ENCODE measurements at places on chromosomes 11 and 22.

DNA sequence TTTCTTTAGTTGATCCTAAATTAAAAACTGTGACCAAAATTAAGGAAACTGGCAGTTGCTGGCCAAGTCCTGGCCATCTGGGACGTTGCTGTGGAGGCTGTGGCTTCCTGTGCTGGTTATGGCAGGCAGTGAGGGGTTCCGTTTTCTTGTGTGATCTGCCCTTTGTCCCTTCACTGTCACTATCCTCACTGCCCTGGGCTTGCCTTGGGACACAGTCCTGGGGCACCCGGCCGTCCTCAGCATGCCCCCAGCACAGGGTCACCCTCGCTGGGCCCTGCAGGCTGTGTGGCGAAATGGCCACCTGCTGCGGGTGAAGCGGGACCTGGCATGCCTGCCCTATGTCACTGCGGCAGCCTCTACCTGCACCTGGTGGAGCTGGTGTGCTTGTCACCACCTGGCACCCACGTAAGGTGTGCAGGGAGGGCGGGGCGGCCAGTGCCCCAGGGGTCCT, 52.5 kb upstream of the SLC22A12 start:
- DNase-seq: no peak

DNA sequence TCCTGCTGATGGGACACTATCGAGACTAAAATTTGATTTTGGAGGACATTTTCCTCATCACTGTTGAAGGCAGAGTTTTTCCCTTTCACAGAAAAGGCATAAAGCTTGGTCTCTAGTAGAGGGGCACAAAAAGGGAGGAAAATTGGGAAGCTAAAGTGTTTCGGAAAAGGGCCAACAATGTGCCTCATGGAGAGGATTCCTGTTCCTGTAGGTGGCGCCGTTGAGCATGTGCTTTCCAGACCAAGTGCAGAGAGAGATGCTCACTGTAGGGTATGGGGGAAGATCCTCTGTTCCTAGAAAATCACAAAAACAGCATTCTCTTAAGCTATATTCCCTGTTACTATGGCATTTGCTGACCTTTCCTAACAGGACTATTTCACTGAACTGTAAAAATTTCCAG, 18.4 kb upstream of the OR4C5 start:
- DNase-seq: peak; percentile 26

GRCh38 chr11:10492084-10492483, 37.0 kb downstream of the AMPD3 start:
- no peak for DNase-seq

DNA sequence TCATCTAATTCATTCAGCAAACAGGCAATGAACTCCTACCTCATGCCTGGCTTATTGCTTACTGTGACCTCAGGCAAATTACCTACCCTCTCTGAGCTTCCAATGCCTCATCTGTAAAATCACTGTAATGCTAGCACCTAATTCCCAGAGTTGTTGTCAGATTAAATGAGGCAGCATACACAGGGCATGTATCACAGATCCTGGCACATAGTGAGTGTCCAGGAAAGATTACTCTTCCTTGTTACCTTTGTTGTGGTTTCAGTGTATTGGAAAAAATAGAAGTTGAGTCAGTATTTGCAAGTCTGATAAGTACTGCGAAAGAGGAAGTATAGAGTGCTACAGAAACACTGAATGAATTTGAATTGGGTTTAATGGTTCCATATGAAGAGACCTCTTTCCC, 26.4 kb upstream of the LRRC55 start:
- DNase-seq: no peak

- DNase-seq: no peak
These were observed 44.0 kb downstream of the LIF start for GRCh38 chr22:30202531-30203006.

DNA sequence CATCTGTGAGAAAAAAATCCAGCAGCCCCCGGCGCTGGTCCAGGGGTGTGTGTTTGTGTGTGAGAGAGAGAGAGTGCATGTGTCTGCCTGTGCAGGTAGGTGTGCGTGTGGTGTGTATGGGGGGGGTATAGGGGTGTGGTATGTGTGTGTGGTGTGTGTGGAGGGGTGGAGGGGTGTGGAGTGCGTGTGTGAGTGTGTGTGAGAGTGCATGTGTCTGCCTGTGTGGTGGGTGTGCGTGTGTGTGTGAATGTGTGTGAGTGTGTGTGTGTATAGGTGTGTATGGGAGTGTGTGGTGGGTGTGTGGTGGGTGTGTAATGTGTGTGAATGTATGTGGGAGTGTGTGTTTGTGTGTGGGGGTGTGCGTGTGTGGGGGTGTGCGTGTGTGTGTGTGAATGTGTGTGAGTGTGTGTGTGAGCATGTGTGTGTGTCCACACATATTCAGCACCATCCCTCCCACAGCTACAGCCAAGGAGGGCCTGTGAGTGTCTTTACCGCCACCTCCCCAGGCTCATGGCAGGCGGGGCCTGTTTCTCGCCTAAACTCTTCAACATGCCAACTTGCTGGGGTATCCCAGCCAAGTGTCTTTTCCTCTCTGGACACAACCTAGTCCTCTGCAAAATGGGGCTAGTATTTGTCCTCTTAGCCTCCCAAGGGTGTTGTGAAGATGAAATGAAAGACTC, 11.9 kb downstream of the LMO1 start:
- DNase-seq: no peak

- no peak for DNase-seq
These were observed 157.5 kb downstream of the KIRREL3 start for GRCh38 chr11:126843096-126843495.

DNA sequence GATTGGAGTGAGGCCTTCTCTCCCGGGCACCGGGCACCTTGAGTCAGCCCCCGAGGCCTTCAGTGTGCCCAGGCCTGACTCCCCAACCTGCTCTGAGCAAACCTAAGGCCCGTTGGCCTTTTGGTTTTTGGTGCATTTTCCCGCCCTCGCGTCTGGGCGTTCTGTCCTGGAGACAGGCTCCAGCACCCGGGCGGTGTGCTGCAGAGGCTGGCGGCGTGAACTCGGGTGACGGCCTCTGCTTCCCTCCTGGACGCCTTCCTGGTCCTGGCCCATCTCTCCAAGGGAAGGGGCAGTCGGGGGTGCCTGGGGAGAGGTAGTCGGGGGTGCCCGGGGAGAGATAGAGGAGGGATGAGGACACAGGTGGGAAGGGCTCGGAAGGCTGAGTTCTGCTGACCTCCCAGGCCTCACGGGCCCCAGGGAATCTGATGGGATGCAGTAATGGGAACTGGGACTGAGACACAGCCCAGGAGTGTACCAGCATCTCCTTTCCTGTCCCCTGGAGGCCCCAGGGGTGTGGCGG, 1326.4 kb downstream of the BRD1 start:
- no peak for DNase-seq

GRCh38 chr22:38348751-38349496, 31.7 kb upstream of the CSNK1E start:
- no peak for DNase-seq

GRCh38 chr11:1271406-1271805, 38.0 kb downstream of the TOLLIP start:
- DNase-seq: no peak

- DNase-seq: no peak
These were observed 42.2 kb downstream of the DRG1 start for GRCh38 chr22:31441652-31442051.

DNA sequence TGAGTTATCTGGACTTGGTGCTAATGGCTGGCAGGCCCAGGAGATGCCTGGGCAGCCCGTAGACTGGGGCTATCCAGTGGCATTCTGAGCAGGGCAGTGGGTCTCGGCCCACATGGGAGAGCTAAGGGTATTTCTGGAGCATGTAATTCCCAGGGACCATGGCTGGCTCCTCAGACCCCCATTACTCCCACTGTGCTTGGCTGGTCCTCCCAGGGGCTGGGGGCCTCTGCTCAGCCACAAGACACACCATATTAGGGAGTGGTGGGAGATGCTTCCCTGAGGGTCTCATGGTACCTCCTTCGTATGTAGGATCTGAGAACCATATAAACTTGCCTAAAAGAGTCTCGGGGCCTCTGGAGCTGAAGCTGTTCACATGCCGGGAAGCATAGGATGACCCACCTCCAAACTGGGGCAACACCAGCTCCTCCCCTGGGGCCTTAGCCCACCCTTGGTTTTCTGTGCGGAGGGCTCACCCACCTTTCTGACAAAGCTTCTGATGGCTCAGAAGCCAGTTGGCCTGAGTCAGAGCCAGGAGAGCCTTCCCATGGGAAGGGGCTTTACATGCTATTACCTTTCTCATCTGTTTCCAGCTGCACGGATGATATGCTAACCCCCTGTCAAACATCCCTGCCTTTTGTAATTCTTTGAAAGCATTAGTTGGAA, 9.5 kb upstream of the FTH1 start:
- no peak for DNase-seq

- DNase-seq: peak; percentile 15
These were observed 22.9 kb downstream of the STX3 start for GRCh38 chr11:59778122-59778521.

DNA sequence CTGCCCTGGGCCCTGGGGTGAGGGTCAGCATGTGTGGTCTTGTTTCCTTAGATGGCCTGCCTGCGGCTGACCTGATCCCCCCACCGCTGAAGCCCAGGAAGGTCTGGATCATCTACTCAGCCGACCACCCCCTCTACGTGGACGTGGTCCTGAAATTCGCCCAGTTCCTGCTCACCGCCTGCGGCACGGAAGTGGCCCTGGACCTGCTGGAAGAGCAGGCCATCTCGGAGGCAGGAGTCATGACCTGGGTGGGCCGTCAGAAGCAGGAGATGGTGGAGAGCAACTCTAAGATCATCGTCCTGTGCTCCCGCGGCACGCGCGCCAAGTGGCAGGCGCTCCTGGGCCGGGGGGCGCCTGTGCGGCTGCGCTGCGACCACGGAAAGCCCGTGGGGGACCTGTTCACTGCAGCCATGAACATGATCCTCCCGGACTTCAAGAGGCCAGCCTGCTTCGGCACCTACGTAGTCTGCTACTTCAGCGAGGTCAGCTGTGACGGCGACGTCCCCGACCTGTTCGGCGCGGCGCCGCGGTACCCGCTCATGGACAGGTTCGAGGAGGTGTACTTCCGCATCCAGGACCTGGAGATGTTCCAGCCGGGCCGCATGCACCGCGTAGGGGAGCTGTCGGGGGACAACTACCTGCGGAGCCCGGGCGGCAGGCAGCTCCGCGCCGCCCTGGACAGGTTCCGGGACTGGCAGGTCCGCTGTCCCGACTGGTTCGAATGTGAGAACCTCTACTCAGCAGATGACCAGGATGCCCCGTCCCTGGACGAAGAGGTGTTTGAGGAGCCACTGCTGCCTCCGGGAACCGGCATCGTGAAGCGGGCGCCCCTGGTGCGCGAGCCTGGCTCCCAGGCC, 12.7 kb downstream of the TMEM121B start:
- no peak for DNase-seq

DNA sequence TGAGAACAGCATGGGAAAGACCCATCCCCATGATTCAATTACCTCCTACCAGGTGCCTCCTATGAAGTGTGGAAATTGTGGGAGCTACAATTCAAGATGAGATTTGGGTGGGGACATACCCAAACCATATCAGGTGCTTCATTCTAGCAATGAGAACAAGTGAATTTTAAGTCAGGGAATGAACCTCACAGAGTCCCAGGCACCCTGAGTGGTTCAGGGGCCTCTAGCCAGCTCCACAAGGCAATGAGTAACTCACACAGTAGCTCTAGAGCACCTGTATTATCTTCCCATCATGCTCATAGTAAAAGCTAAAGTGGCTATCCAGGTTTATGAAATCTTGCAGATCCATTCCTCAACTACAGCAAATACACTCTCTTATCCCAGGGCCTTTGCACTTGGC, 13.1 kb upstream of the ACCSL start:
- DNase-seq: no peak

DNA sequence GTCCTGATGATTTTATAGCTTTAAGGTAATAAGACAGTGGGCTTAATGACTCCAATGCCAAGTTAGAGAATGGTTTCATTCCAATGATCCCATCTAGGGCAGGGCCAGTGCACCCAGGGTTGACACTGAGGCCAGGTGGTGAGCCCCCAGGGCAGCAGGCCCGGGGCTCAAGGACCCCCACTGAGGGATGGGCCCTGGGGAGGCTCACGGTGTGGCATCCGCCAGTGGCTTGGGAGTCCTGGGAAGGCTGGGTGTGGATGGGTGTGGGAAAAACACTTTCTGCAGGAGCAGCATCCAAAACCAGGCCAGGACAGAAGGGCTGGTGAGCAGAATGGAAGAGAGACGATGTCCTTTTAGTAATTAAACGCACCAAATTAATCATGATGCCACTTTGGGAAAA, 626.3 kb downstream of the TBC1D22A start:
- no peak for DNase-seq

DNA sequence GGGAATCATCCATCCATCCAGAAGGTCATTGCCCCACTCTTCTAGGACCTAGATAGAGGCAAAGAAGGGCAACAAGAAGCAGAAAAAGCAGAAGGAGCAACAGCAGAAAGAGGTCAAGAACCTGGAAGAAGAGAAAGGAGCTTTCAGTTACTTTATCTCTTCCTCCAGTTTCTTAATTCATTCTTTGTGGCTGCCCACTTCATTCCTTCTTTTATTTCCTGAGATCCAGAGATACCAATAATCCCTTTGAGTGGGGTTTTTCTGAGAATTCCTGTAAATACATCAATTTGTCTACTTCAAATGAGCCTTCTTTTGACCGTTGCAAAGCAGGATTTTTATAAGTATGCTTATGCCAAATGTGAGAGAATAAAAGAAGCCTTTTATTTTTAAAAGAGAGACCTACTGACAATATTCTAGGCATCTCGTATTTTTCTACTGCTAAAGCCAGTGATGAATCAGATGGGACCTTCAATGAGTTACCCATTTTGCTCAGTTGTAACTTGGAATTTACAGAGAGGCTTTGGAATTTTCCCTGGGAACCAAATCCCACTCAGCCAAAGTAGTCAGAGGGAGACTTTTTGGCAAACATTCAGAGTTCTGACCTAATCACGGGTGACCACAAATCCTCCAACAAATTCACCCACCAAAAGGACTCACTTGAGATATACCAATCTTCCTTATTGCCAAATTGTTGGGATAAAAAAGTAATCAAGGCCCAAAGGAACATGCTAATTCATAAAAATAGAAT, 54.9 kb downstream of the ZC3H12C start:
- no peak for DNase-seq

DNA sequence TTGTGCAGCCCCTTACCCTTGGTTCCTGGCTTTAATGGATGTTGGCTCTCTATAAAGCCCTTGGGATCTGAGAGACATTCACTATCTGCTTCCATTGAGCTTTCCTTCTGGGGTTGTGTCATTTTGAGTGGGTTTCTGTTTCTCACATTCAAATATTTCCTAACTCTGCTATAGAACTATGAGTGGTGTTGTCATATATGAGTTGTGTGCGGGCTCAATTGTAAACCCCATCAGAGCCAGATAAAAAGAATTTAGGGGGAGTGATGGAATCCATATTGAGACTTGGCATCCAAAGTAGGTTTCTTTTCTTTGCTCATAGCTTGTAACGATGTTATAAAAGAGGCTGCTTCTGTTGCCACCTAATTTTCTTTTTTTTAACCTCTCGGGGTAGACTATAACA, 41.8 kb upstream of the SPON1 start:
- DNase-seq: no peak
